ENCODE measurements at places on chromosomes 2 and 18. TPM values are rescaled to one million over a fixed set of nuclear protein-coding genes. Genes with fewer than 3 reads are reported as not detected.

GRCh38 chr2:98747888-98748287 is 17.0 kb upstream of the MGAT4A start:
- no peak for DNase-seq

GRCh38 chr2:160324161-160324800 is 124.2 kb upstream of the ITGB6 start:
- DNase-seq = no peak

Gene TUBB6
- total RNA-seq = 107 TPM

DNA sequence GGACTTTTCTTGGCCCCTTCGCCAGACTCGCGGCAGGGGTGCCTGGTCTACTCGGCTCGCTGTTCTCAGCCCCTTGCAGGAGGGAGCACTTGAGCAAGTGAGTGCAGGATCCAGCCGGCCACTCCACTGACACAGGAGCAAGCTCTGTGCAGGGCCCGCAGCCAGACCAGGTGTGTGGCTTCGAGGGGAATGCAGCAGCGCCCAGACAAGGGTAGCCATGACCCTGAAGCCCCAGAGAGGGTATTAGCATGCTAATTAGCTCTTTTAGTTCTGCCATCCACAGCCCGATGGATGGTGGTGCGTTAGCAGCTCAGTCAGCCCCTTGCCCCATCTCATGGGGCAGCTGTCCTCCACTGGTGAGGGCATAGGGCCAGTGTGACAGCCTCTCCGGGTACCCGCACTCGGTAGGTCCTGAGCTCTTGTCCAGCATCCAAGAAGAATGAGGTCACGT is 103.2 kb upstream of the HS6ST1 start:
- DNase-seq = no peak

DNA sequence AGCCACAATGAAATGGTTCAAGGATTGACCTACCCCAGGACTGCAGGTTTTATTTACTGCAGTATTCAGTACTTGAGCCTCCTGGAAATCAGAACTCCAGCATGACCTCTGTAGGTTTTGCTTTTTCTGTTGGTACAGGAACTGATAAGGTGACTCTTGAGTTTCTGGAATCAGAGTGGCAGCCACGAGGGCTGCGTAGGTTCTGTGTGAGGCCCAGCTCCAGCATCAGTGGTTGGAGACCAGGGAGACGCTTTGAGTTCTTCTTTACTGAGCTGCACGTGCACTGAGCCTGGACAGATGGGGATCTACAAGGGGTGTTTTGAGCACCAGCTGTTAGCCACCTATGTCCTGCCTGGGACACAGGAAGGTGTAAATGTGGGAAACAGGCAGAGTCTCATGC is 222.7 kb upstream of the EPAS1 start:
- DNase-seq = no peak

Gene AMER3
- total RNA-seq = 11.4 TPM

DNA sequence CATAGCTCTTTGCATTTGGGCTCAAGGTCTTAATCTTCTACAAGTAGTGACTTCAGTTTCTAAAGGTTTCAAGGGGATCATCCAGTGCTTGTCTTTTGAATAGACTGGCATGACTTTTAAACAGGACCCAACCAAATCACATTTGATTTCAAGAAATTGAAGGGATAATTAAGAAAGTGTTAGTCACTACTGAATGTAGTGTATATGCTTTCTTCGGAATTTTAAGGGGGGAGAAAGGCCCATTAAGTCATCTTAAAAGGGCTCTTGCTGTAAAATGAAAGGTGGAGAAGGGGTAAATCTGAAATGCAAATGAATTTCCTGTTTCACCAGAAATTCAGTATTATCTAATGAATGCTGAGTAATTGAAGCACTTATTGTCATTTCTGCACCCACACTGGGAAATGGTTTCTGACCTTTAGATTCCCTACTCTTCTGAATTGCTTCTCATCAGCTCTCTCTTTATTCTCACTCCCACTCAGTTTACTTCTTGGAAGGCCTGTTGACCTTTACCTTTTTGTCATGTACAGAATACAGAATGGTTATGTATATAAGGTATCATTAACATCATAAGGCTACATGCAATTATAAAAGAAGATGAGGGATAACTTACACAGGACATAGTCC is 241.4 kb downstream of the SLC8A1 start:
- no peak for DNase-seq

Gene VWA3B
- total RNA-seq = 4.1 TPM

Gene CFC1
- 3.3 TPM for total RNA-seq

GRCh38 chr2:44071454-44072046 is 75.8 kb upstream of the LRPPRC start:
- no peak for DNase-seq

Gene RFX8
- 1.1 TPM for total RNA-seq

GRCh38 chr2:112121682-112122254 is 16.4 kb upstream of the FBLN7 start:
- DNase-seq = no peak

Gene DSG2
- 34.2 TPM for total RNA-seq

GRCh38 chr2:188517549-188518215 is 226.0 kb downstream of the GULP1 start:
- no peak for DNase-seq

DNA sequence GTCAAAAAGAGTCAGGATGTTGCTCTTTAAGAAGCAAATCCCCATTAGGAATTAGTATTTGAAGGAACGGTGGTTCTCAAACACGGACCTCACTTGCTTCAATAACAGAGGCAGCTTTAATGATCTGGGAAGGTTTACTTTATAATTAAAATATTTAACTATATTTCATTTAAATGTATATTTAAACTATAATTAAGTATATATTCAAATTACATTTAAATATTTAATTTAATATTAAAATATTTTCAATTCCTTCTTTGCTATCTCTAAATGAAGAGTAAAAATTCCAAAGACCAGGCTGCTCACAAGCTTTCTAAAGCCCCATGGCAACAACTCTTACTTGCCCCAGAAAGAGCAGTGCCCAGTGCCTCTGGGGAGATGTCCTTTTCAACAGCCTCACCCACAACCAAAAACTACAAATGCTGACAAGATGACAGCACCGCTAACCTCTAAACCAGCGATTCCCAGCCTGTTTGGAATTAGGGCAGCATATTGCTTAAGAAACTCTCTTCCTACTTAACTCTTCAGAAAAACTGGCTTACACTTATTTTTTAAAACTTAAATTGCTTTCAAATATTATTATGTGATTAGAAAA is 62.9 kb upstream of the POU3F3 start:
- no peak for DNase-seq

GRCh38 chr2:1850031-1850430 is 105.7 kb upstream of the PXDN start:
- no peak for DNase-seq

Gene SLC20A1
- 33.0 TPM for total RNA-seq

GRCh38 chr2:186903216-186903615 is 54.2 kb upstream of the ZSWIM2 start:
- no peak for DNase-seq

GRCh38 chr18:46720092-46720491 is 36.8 kb downstream of the ST8SIA5 start:
- DNase-seq = no peak

Gene NEB
- 2.4 TPM for total RNA-seq

- no peak for DNase-seq
These were observed 3.5 kb upstream of the IGFBP5 start for GRCh38 chr2:216698895-216699294.

DNA sequence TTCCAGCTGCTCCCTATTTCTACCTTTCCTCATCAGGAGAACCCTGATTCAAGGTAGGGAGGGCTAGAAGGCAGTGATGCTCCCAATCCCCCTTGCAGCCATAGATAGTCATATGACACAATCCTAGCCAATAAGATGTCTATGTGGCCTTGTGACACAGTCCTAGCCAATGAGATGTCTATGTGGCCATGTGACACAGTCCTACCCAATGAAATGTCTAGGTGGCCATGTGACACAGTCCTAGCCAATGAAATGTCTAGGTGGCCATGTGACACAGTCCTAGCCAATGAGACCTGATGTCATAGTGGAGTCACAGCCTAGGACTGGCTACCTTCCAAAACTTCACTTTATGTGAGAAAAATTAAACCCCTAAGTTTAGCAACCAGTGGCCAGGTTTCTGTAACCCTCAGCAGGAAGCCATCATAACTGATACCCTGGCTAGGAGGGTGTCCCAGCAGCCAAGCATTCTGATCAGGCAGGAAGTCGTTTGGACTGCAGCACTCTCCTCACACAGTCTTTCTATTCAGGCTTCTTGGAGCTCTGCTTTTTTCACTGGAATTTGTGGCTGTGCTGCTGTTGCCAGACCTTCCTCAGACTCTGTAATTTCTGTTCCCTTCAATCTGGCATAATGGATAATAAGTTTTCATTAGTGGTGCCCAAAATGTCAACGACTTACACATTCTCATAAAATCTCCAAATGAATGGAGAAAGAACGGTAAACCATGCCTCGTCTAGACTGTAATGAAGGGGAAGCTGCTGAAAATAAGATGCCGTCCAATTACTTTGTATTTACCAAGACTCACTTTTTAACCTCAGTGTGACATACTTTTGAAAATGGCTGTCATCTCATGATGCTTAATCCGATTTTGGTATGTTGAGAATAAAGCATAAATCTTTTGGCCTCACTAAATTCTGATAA is 165.0 kb upstream of the NCKAP5 start:
- peak; percentile 29 for DNase-seq

DNA sequence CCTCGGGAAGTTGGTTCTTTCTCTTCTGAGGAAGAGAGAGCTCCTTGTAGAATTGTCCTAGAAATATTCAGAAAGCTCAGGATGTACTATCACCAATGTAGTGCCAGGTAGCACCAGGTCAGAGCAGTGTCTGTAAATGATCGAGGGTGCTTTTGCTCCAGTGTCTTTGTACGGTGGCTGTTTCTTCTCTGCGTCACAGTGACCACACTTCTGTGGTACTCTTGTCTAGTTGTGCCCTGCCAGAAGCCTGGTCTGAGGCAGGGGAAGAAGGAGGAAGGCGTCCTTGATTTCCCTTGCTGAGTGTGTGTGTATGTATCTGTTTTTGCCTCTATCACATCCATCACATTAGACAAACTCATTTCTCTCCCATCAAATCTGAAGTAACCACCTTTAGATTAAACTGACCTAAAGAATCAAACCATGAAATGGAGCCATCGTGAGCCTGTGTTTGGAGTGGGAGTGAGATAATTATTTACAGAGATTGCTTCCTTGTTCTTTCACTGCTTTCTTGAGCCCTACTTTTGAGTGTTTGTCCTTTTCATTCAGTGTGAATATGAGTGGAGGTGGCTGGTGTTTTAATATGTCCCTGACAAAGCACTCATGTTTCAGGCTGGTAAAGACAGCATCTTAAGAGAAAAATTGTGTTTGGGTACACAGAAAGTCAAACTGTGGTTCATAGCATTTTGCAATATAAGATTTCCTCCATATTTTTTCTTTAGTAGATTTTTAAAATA is 97.2 kb downstream of the ACOXL start:
- no peak for DNase-seq

Gene RESP18
- total RNA-seq = 1.1 TPM

- no peak for DNase-seq
These were observed 357.1 kb downstream of the SOCS6 start for GRCh38 chr18:70645971-70646370.

GRCh38 chr2:233424154-233424951 is 70.1 kb downstream of the DGKD start:
- DNase-seq = no peak

GRCh38 chr2:64328756-64329155 is 125.2 kb upstream of the LGALSL start:
- no peak for DNase-seq

- no peak for DNase-seq
These were observed 317.2 kb downstream of the TSN start for GRCh38 chr2:122072666-122073065.

- no peak for DNase-seq
These were observed 46.6 kb downstream of the PLCL1 start for GRCh38 chr2:197850882-197851450.

Gene ABCG8
- 0.33 TPM for total RNA-seq

Gene DNAJB2
- 81.5 TPM for total RNA-seq

- no peak for DNase-seq
These were observed 114.3 kb upstream of the PPP1CB start for GRCh38 chr2:28637066-28638047.

DNA sequence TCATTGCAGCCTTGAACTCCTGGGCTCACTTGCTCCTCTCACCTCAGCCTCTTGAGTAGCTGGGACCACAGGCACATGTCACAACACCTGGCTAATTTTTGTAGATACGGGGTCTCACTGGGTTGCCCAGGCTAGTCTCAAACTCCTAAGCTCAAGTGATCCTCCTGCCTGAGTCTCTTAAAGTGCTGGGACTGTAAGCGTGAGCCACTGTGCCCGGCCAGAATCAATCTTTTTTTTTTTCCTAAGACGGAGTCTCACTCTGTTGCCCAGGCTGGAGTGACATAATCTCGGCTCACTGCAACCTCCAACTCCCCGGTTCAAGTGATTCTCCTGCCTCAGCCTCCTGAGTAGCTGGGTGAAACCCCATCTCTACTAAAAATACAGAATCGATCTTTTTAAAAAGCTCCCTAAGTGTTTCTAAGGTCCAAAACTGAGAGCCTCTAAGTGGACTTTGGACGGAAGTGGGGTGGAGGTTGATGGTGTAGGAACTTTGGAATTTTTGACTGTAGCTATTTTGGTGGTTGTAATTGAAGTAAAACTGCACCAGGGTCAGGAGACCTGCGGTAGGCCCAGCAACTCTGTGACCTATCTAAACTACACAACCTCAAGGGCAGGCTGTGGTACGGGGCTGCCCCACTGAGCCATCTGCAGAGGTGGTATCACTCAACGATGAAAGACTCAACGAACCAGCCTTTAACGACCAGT is 82.9 kb downstream of the POLR1A start:
- no peak for DNase-seq

DNA sequence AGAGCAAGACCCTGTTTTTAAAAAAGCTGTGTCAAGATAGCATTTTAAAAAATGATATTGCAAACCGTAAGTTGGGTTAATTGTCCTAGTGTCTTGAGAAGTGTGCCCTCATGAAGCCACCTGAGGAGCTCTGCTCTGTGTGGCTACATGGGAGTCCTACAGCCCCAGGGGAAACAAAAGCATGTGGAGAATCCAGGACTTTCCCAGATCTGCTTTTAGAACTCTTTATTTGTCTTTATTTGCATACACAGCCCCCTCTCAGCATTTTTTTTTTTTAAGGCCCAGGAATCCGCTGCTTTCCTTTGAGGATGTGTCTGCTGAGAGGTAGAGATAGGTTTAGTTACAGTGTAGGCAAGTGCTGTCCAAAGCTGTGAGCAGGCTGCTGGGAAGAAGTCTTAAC is 219.2 kb downstream of the FHOD3 start:
- no peak for DNase-seq

Gene CD8A
- total RNA-seq = 1.4 TPM

Gene SCN1A
- 34.9 TPM for total RNA-seq

DNA sequence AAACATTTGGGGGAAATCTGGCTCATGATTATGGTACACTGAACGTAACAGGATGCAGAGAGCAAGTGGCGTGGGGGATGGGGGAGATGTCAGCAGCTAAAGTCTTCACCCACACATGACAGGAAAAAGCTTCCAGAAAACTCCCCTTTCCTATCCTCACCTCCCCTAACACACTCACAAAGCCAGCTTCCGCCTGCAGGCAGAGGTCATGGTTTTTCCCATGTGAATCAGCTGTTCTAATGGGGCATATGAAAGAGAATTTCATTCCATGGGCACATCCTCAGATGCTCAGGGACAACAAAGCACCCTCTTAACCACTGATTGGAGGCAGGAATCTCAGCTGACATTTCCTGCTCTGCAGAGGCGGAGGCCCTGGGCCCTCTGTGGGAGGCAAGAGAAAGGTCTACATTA is 129.1 kb downstream of the TSN start:
- peak; percentile 68 for DNase-seq

GRCh38 chr2:69694894-69695849 is 46.8 kb upstream of the ANXA4 start:
- DNase-seq = no peak

- no peak for DNase-seq
These were observed 23.5 kb downstream of the ELP2 start for GRCh38 chr18:36153203-36153602.

Gene INHA
- 1.4 TPM for total RNA-seq

Gene FBXO36
- total RNA-seq = 10.6 TPM

Gene UGT1A3
- total RNA-seq = not detected
